ENCODE measurements at places on chromosomes 2 and 18.

- ATAC-seq: no peak
Measured at GRCh38 chr2:162929571-162929970, 91.0 kb upstream of the KCNH7 start.

DNA sequence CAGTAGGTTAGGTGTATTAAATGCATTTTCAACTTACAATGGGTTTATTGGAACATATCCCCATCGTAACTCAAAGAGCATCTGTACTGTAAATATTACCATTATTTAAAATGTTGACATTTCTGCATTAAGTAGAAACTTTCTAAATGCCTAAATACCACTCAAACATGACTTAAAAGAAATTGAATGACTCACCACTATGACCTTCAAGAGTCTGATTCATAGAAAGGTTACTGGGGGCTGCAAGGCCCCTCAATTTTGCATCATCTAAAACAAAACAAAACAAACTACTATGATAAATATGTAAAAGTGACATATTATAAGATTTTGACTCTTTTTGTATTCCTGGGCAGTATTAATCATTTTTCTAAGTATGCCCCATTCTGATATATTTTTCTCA is 7.6 kb downstream of the WDR35 start:
- ATAC-seq: no peak

DNA sequence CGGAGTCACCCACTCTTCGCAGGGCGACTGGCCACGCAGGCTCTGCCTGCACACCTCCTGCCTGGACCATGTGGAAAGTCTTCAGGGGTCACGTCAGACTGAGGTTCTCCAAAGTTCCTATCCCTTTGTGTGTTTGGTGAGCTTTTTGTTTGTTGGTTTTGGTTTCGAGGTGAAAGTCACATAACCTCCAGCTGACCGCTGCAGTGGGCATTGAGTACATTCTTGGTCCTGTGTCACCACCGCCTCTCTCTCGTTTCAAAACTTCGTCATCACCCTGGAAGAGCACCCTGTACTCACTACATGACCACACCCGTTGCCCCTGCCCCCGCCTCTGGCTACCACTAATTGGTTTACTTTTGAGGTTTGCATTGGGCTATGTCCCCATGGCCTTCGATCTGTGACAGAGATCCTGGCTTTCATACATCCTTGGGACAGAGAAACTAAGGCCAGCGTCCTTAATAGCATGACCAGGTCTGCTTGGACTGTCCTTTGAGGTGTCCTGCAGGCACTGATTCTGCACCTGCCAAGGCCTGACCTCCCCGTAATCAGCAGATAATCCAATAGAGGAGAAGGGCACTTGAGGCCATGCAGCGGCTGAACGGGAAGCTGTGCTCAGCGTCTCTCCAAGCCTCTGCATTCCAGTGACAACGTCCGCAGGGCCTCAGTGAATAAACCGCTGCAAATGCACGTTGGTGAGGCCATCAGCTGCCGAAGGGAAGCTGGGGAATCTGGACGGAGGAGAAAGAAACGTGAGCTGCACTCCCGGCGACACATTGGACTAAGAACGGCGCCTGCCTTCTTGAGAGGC is 46.8 kb downstream of the SH3BP4 start:
- ATAC-seq: no peak

- ATAC-seq: no peak
Measured at GRCh38 chr2:222305516-222306392, 7.0 kb upstream of the PAX3 start.

DNA sequence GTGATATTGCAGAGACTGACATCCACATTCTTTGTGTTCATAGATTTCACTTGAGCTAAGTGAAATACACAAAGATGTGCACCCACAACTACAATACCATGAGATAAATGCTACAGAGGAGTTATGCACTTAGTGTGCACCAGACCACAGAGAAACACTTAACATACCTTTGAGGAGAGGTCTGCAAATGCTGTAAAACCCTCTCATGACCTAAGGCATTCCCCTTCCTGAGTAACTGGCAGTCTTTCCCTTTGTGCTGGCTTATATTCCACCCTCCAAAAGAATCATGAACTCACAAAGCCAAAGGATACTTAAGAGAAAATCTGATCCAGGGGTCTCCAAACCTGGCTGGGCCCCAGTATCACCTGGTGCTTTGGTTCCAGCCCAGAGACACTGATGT is 16.2 kb downstream of the NXPH2 start:
- peak; percentile 13 for ATAC-seq

GRCh38 chr2:46653539-46653938 is 174.2 kb downstream of the TMEM247 start:
- no peak for ATAC-seq

DNA sequence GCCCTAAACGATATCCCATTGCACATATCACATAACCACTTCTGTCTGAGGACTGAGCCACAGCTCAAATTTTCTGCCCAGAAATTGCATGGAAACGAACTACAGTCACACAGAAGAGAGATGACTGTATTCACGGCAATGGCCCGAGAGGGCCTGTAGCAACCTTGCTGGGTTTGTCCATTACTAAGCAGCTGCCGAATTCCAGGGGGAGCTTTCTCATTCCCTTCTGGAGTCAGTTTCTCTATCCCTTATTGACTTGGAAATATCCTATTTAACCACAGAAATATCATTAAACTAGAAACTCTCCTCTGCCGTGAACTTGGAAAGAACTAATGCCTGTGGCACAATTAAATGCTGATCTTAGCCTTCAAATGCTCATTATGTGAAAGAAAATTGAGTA is 183.9 kb downstream of the DNER start:
- no peak for ATAC-seq

DNA sequence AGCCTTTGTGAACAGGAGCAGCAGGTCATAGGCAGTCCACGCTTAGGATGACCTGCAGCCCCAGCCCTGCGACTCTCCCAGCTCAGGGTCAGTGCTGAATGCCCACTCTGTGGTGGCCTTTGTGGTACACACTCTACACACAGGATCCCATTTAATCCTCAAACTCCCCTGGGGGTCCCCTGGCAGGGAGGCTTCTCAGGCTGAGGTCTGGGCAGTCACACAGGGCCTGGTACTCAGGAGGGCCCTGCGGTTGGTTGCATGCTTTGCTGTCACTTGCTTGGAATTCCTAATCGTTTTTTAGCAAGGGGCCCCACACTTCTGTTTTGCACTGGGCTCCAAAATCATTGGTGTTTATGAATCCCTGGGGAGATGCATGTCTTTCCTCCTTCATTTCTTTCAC is 113.0 kb downstream of the EML6 start:
- no peak for ATAC-seq

GRCh38 chr2:232779934-232780333 is 3.6 kb upstream of the KCNJ13 start:
- no peak for ATAC-seq

GRCh38 chr2:149161481-149162225 is 123.2 kb downstream of the LYPD6B start:
- ATAC-seq: no peak

DNA sequence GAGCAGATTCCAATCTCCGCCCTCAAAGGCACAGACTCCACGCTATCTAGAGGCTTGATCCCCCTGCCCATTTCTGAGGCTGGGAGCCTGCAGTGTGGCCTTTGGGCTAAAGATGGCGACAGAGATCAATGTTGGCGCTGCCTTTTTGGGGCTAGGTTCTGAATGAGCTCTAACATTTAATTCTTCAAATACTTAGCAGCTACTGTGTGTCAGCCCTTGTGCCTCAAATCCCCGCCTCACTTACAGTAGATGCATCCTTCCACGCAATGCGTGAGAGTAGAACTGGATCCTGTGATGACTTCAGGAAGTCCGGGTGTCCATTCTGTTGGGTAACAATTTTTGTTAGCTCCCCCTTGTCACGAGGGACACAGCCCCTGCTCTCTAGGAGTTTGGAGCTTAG is 12.4 kb downstream of the IL1F10 start:
- ATAC-seq: peak; percentile 61

- ATAC-seq: no peak
Measured at GRCh38 chr2:69211048-69211447, 176.0 kb downstream of the GFPT1 start.

GRCh38 chr2:159201360-159202063 is 85.0 kb downstream of the WDSUB1 start:
- ATAC-seq: peak; percentile 74

DNA sequence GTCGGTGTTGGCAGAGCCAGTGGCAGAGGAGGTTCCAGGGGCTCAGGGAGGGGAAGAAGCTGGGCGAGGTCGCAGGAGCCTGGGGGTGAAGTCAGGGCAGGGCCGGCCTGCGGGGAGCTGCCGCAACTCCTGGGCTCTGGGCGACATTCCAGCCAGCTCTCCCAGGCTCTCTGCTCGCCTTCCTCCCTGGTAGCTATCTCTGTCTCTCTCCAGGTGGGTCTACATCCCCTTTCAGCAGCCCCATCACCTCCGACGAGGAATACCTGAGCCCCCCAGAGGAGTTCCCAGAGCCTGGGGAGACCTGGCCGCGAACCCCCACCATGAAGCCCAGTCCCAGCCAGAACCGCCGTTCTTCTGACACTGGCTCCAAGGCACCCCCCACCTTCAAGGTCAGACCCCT is 27.0 kb downstream of the SPEG start:
- ATAC-seq: no peak

DNA sequence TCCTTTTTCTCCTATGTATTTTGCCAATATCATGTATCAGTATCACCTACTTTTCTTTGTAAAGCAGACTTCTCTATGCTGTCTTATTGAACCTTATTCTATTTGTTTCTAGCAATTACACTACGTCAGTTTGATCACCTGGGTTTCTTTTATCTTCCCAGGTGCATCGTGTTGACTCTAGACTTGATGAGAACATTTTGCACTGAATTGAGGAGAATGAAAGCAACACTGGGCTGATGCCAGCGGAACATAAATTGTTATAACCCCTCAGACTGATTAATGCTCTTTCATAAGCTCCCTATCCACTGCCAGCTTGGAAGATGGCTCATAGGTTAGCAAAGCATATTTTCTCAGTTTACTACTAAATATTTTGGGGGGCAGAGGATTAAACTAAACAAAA is 140.6 kb downstream of the EPHA4 start:
- ATAC-seq: no peak

GRCh38 chr2:233414777-233415570 is 60.7 kb downstream of the DGKD start:
- ATAC-seq: no peak

GRCh38 chr18:68817584-68817983 is 19.7 kb downstream of the CCDC102B start:
- ATAC-seq: no peak

GRCh38 chr2:240293557-240294461 is 141.7 kb upstream of the GPC1 start:
- ATAC-seq: no peak

- ATAC-seq: no peak
Measured at GRCh38 chr2:158189526-158189925, 87.8 kb downstream of the UPP2 start.

- ATAC-seq: no peak
Measured at GRCh38 chr18:57925706-57926105, 118.3 kb upstream of the NEDD4L start.

- no peak for ATAC-seq
Measured at GRCh38 chr2:70949086-70949485, 13.4 kb downstream of the ATP6V1B1 start.

- ATAC-seq: no peak
Measured at GRCh38 chr2:29390136-29390535, 274.9 kb downstream of the CLIP4 start.

DNA sequence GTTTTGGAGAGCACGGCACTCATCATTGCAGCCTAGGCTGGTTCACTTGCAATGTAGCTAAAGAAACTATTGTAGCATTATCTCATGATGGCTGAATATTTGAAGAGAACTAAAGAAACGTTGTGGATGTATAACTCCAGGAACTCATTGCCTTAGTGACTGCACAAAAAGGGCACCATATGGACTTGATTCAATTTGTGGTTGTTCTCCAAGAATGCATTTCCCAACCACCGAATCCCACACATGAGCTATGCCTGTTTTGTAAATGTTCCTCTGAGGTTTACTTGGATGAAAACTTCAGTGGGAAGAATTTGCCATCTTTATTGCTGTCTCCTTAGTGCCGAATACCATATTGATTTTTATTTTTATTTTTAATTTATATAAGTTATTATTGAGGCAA is 43.5 kb downstream of the DOK6 start:
- no peak for ATAC-seq

- no peak for ATAC-seq
Measured at GRCh38 chr2:9949239-9949991, 2.1 kb upstream of the GRHL1 start.

DNA sequence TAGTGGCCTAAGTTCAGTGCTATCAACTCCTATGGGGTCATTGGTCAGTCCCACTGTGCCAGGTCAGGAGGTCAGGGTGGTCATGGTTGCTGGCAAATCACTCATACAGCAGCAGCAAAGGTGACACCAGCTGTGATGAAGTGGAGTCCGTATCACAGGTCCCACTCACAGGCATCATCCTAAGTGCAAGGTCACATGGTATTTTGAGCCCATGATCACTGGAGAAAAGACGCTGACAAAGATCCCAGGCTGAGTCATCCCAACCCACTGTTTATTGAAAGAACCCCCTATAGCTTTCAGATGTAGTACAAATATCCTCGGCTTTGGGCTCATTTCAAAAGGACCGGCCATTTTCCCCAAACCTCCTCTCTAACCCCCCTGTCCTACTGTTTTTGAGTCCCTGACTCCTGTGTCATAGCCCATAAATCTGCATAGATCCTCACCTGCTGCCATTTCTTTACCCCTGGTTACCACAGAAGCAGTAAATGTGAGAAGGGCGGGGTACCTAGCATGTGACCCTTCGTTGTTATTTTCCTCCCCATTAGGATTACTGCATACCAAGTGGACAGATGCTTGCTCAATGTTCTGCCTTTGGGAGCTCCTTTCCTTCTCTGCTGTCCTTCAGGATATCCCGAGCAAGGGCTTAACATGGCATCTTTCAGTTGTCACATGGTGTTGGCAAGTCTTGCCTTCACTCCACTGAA is 107.7 kb downstream of the COL6A3 start:
- ATAC-seq: no peak

DNA sequence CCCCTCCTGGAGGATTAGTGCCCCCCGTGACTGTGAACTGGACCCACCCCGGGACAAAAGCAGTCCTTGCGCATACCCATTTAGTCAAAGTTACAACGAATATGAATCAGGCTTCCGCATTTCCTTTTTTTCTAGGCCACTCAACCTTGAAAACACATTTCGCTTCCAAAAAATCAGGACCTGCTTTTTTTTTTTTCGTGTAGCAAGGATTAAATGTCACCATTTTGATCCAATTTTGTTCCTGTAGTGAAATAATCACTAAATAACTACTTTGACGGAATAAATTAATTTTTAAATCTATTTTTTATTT is 464 bp upstream of the FTCDNL1 start:
- ATAC-seq: no peak

- no peak for ATAC-seq
Measured at GRCh38 chr2:165969227-165969626, 15.7 kb upstream of the TTC21B start.
